Left renal cortex interstitium (tissue), 4 donors: ENCODE measurements at places on chromosomes 2 and 18. TPM values are rescaled to one million over a fixed set of nuclear protein-coding genes. Genes with fewer than 3 reads are reported as not detected.

DNA sequence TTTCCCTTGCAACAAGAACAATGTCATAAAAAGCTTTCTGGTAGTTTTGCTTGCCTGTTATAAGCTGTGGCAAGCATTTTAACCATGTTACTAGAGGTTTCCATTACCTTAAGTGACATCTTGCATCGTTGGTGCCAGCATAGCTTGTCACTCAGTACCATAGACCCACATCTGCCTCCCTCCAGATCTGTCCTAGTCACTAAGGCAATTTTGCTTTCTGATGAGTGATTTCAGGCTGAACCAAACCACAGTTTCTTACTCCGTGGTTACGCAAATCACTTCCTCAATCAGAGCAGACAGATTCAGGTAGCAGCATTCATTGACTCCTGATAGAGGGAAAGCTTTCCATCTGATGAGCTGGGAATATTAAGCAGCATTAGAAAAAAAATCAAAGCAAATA lies 1057.5 kb upstream of the FAM98A start:
- no peak for DNase-seq

DNA sequence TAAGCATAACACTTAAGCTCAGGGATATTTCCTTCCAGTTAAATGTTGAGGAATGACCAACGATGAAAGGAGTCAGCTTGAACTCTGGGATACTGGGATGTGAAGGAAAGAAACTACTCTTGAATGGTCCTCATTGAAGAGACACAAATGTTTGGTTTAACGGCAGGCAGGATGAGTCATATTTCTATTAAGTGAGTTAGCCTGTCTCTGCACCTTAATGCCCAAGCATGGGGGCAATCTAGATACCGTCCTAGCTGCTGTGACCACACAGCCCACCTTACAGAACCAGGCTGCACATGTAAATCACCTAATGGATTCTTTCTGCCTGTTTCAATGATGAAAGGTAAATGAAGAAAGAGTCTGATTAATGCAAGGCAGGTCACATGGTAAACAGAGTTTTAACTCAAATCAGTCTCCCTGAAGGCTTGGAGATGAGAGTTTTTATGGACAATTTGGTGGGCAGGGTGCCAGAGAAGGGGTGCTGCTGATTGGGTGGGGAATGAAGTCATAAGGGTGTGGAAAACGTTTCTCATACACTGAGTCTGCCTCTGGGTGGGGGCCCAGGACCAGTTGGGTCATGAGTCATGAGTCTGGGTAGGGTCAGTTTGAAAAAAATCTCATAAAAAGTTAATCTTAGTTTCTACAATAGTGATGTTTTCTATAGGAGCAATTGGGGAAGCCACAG lies 144.6 kb upstream of the MMADHC start:
- DNase-seq: no peak

Gene ARHGAP15
- polyA plus RNA-seq: 9.9 TPM

DNA sequence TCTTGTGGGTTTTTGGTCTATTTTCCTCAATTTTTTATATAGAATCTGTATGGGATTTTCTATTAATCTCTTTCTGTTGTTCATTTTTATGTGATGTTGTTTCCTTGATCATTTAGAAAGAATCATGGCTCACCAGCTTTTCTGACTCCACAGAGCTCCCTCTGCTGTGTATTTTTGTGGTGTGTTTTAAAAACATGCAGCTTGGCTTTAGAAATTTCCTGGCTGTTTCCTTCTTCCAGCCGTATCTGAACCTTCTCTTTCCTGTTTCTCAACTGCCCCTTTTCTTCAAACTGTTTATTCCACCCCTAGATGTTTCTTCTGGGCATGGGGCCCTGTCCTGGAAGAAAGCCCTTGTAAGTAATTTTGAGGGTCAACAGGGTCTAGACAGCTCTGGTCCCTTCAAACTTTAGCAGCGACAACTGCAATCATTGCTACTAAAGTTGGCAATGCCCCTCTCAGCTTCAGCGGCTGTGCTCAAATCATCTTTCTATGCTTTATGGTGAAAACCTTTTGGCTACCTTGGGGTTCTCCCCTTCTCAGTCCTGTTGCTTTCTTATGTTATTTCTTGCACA lies 17.6 kb upstream of the COPS8 start:
- no peak for DNase-seq

GRCh38 chr2:138818556-138818955 lies 38.4 kb upstream of the NXPH2 start:
- DNase-seq: no peak

Gene GALR1
- 0.19 TPM for polyA plus RNA-seq

Gene INPP5D
- polyA plus RNA-seq: 7.3 TPM

Gene ONECUT2
- 0.10 TPM for polyA plus RNA-seq

- no peak for DNase-seq
Observed at GRCh38 chr2:37855283-37856041, 69.6 kb upstream of the RMDN2 start.

Gene SGPP2
- polyA plus RNA-seq: 17.2 TPM

- DNase-seq: no peak
Observed at GRCh38 chr2:222480497-222480896, 56.2 kb downstream of the SGPP2 start.

Gene CHRND
- 0.77 TPM for polyA plus RNA-seq

DNA sequence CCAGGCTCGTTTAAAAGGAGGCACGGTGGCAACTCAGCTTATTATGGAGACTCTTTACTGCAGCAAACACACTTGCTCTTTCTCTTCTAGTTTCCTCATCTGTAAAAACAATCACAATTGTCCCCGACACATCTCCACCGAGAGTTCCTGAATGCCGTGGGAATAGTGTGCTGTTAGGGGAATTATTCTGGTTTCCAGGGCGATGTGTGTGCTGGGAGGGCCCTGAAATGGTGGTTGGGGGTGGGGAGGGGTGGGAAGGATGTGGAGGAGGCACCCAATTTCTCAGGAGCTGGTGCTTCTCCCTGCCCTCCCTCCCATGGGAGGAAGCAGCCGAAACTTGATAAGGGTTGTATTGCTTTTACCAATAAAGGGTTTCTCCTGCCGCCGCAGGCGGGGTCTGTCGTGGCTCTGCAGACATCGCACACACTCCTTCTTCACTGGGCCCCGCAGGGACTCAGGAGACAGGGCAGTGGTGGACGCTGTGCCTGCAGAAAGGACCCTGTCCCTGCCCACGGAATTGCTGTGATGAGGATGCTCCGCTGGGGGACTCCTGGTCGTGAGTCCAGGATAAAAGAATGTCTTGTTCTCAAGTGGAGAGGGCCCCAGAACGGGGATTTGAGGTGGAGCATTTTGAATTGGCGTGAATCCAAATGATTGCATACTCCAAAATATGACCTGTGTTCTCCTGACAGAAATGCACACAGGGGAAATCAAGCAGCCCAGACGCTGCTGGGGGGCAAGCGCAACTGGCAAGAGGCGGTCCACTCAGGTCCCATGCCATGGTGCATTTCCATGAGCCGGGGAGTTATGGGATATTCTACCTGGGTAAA lies 119.2 kb downstream of the ACKR3 start:
- no peak for DNase-seq

Gene RPL31
- 3,246 TPM for polyA plus RNA-seq

GRCh38 chr18:63604791-63605567 lies 17.8 kb downstream of the SERPINB13 start:
- no peak for DNase-seq

GRCh38 chr2:235416858-235417499 lies 76.9 kb upstream of the AGAP1 start:
- no peak for DNase-seq

Gene ACADL
- polyA plus RNA-seq: 20.3 TPM

Gene RPRM
- polyA plus RNA-seq: 4.5 TPM

GRCh38 chr2:210503725-210504191 lies 27.2 kb upstream of the LANCL1 start:
- no peak for DNase-seq

Gene GALNT3
- polyA plus RNA-seq: 13.8 TPM

Gene SERPINB13
- polyA plus RNA-seq: not detected

DNA sequence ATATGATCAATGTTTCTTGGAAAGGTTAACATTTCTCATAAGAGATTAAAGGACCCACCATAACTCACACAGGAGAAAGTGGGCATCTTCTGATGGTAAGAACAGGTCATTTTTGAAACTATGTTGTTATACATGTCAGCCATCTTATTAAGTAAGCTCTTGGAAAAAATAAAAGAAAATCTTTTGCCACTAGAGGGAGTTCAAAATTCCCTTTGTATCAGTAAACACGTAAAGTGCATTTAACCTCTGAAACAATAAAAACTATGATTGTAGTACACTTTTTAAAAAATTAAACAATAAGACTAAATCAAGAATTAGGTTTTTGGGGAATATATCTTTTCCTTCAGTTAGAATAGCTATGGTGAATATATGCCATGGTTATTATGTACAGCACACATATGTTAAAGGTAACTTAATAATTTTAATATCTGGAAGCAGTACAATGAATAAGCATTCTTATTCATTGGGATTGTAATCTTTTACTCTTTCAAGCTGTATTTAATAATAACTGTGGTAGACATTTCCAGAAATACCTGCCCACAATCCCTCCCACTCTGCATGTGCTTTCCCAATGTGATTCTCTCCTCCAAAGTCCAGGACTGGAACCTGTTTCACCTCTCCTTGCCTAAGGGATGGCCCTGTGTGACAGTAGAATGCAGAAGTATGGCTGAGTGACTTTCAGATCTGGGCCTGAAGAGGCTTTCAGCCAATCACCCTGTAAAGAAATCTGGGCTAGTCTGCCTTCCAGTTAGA lies 64.2 kb downstream of the RBMS1 start:
- DNase-seq: peak; percentile 48
